Stimulated activated CD4-positive, alpha-beta T cell treated with anti-CD3 and anti-CD28 coated beads, Interleukin-2, amount 100 ng/mL, for 24 hours (primary cell): ENCODE measurements at places on chromosomes 5 and 9.
A peak's percentile ranks its signal among the peaks of the same experiment; 100 is the strongest.

DNA sequence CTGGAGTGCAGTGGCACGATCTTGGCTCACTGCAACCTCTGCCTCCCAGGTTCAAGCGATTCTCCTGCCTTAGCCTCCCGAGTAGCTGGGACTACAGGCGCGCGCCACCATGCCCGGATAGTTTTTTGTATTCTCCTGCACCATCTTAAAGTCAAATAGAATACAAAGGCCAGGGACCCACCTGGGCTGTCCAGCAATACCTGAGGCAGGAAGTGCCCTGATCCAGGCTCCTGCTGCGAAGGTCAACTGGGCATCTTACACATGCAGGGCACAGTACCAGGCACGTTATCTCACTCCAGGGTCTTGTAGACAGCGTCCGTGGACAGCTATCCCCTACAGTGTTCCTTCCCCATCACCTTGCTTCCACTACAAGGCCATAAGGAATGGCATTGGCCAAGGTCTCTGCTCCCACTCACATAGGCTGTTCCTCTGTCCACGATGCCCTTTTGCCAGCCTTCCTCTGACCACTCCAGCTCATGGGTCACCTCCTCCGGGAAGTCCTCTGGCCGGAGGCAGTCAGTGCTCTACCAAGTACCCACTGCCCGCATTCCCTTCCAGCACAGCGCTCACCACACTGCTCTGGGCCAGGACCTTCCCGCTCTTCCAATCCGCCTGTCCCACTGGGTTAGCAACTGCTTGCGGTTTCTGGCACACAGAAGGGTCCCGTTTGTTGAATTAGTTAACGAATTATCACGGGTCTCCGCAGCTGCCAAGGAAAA lies 978 bp downstream of the P4HA2 start:
- no peak for DNase-seq

- DNase-seq = no peak
Observed at GRCh38 chr5:138658676-138659075, 83.5 kb upstream of the HSPA9 start.

DNA sequence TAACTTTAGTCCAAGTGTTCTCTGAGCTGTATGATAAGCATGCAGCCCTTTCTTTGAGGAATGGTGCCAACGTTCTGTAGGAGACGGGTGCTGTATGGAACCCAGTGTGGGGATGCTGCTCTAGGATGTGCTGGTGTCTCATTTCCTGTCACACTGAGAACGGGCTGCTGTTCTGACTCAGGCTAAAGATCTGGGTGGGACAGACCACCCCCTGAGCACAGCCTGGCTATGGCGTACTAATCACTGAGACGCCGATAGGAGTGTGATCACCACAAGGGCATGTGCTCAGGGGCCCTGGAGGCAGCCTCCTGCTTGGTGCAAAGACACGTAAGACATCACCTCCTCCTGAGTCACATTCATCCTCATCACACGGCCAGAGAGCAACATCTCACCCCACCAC lies 240.4 kb downstream of the IRX2 start:
- no peak for DNase-seq

DNA sequence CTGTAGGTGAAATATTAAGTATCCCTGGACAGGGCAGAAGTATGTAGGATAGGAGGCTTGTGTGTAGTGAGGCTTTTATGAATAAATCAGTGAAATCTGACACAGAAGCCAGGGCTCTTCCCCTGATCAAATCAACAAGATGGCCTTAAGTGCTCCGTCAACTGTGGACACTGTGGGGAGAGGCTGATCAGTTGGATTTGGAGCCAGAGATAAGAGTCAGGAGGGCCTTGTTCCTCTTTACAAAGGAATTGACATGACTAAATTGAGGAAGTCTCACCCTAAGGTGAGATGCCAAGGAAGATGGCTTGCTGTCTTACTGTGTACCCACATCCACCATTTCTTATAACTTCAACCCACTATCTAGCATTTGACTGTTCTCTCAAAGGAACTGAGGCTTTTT lies 91.6 kb upstream of the PRRC1 start:
- DNase-seq = no peak

GRCh38 chr5:54868511-54869483 lies 116.6 kb downstream of the ESM1 start:
- peak; percentile 28 for DNase-seq

DNA sequence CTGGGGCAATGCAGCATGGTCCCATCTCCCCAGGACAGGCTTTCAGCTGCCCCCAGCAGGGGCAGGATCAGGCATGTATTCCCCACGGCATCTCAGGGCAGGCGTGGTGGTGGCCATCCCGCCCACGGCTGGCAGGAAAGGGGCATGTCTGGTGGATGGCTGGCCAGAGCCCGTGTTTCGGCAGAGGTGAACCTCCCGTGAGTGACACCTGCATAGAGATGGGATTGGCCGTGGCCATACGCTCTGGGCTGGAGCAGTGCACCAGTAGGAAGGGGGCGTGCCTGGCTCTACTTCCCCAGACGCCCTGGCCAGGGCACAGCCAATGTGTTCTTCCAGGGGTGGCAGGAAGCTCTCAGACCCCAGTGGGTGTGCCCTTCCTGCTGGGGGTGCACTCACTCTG lies 139.1 kb downstream of the ZNF354C start:
- DNase-seq = no peak

- DNase-seq = no peak
Observed at GRCh38 chr9:120558454-120558853, 21.5 kb downstream of the CDK5RAP2 start.

GRCh38 chr5:142491679-142492078 lies 166.9 kb upstream of the SPRY4 start:
- DNase-seq = no peak

GRCh38 chr5:107230367-107230766 lies 440.4 kb downstream of the EFNA5 start:
- DNase-seq = no peak

- no peak for DNase-seq
Observed at GRCh38 chr9:93903886-93904648, 51.1 kb downstream of the BARX1 start.

- no peak for DNase-seq
Observed at GRCh38 chr5:173772384-173773059, 115.6 kb upstream of the CPEB4 start.

DNA sequence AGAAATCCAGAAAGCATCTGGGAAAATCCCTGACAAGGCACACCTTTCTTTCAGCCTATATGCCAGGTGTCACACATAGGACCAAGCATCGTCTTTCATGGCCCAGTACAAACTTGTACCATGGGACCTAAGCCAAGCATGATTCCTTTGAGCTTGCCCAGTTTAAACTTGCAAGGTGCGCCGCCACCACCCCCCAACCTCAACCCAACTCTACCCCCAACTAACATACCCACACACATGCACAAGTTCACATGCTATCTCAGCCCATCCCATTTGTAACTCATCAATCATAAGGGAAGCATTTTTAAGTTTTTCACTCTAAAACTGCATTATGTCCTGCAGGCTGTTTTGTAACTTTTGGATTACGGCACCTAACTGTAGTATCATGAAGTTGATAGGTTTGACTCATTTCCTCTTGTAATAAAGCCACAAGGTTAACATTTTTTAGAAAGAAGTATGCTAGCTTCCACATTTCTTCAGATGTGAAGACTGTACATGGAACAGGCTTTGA lies 145.9 kb upstream of the FST start:
- no peak for DNase-seq

DNA sequence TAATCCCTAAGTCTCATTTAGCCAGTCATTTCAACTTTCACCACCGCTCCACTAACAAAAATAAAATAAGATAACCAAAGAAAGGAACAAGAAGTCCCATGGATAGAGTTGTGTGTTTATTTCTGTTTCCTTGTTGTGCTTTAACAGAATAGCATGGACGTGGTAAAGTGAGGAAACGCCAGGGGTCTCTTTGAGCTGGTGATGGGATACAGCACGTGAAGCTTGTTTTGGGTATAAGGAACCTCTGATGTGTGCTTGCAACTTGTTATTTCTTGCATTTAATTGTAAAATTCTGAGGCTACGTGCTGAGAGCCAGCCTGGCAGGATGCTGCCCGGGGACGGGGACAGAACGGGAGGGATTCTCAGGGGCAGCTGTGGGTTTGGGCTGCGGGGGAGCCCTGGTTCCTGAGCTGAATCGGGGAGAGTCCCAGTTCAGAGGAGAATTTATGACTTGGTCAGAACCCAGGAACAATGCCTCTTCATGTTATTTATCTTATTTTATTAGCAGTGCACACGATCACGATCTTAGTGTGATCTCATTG lies 63.4 kb downstream of the ANKRD33B start:
- no peak for DNase-seq

GRCh38 chr5:40571729-40572128 lies 108.0 kb upstream of the PTGER4 start:
- DNase-seq = no peak

DNA sequence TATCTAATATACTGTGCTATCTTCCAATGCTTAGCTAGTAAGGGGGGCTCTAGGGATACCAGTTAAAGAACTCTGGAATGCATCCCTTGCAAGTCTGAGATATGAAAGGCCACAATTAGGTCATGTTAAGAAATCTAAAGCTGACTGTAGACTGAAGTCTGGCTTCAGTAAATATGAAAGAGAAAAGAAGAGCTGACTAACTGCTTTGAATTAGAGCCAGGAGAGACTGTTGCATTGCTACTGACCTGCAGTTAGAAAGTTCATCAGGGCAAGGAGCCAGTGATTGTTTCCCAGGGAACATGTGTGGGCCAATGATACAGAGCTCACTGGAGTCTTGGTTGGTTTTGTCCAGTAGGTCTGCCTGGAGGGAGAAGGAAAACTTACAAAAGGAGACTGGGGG lies 472.1 kb upstream of the TNC start:
- DNase-seq = no peak

DNA sequence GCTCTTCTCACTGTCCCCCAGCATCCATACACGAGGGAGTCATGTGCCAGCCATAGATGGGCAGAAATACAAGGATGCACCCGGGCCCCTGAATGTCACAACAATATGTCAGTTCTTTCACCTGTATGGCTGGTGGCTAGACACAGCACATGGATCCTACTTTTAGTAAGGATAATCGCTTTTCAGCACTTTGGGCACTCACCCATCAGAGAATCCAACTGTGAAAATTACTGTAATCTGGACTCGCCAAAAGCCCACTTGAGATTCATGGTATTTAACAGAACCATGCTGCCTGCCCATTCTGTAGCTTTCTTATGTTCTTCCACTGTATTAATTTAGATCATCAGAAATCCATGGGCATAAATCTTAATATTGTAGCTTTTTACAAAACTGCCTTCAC lies 124.8 kb downstream of the FRMD3 start:
- no peak for DNase-seq

DNA sequence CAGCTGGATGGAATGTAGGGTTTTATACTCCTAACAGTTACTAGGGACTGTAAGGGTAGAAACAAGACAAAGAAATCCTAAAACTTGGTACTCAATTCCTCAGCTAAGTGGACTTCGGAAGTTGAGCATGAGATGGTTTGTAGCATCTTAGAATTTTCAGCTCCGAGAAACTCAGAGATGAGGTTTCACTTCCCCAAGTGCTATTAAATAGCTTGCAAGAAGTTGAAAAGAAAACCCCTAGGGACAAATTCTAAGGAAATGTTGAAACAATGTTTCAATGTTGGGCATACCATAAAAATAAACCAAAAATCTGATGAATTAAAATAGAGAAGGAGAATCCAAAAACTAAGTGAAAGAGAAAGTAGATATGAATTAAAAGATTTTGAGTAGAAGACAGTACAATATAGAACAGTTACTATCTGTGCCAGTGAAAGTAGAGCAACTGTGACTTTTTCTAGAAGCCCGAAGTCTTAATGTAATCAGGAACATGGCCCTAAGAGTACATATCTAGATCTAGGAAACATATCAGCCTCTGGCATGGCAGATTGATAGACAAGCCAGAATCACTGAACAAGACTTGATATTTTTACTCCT lies 308.6 kb upstream of the RGMB start:
- DNase-seq = no peak

DNA sequence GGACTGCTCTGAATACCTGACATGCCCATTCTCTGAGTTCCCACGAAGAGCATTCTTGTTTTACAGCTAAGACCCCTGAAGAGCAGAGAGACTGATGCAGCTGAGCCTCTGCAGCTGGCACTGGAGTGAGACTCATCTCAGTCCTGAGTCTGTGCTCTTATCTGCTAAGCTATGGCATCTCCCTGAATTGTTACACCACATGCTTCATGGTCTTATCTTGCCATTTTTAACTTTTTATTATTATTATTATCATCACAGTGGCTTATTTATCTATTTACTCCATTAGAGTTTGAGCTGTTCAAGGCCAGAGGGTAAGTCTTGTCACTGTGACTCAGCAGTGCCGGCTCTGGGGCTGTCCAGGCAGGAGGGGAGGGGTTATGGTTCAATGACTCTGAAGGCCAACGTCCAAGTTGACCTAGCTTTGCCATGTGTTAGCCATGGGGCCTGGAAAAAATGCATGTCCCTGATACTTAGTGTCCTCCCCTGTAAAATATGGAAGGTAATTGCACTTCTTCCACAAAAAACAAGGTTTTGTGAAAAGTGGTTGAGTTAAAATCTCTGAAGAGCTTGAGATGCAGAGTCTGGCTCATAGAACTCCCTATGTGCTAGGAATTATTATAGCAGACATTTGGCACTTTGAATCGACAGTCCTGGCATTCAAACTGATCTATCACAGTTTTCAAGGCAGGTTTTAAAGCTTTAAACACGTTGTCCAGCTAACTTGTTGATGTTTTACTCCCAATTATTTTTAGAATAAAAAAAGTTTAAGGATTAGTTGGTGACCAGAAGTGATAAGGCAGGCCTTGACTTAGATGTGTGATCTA lies 94.6 kb downstream of the ALDH1A1 start:
- DNase-seq = no peak

DNA sequence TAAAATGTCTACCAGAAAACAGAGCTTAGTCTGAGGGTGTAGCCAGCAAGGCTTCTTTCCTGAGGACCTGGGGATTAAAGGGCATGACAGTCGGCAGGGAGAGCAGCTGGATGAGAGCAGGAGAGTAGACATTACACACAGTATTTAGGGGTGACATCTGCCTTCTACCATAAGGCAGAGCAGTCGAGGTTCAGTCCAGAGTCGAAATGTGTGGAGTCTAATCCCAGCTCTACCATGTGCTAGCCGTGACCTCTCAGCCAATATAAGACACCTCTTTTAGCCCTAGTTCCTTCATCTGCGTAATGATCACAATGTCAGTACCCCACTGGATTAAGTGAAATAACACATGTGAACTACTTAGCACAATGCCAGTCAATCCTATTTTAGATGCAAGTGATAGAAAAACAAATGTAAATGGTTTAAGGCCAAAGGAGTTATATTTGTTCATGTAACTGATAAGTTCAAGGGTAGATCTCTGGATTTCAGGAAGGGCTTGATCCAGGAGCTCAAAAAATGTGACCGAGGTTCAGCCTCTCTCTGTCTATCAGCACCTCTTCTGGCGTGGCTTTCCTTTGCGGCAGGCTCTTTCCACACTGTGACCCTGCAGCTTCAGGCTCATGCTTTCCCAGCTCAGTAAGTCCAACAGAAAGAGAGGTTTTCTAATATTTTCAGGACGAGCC lies 16.2 kb upstream of the CPLX2 start:
- no peak for DNase-seq
